ENCODE measurements at places on chromosomes 4 and X.

DNA sequence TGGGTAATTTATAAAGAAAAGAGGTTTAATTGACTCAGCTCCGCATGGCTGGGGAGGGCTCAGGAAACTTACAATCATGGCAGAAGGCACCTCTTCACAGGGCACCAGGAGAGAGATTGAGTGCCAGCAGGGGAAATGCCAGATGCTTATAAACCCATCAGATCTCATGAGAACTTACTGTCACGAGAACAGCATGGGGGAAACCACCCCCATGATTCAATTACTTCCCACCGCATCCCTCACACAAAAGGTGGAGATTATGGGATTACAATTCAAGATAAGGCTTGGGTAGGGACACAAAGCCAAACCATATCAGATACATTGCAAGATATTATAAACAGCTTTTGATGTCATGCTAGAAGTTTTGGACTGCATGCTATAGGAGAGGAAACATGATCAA is 204.3 kb downstream of the VEGFC start:
- no peak for DNase-seq

- DNase-seq = no peak
These were observed 77.1 kb upstream of the RXFP1 start for GRCh38 chr4:158444621-158445020.

- no peak for DNase-seq
These were observed 24.7 kb upstream of the PRPS1 start for GRCh38 chrX:107603429-107604159.

DNA sequence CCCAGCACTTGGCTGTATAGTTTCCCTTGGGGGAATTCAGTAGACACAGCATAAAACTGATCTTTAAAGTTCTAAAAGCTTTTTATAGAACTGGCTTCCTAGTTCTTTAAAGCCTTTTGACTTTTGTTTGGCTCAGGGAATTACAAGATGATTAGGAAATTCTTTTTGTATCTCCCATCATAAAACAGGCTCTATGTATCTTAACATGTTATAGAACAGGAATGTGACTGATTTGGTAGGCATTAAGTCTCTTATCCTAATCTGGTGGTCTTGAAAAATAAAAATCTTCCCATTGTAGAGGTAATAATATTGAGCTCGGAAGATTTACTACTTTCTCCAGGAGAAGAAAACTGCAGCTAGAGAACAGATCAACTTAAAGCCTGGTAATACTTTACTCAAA is 262.7 kb downstream of the KCNIP4 start:
- no peak for DNase-seq

DNA sequence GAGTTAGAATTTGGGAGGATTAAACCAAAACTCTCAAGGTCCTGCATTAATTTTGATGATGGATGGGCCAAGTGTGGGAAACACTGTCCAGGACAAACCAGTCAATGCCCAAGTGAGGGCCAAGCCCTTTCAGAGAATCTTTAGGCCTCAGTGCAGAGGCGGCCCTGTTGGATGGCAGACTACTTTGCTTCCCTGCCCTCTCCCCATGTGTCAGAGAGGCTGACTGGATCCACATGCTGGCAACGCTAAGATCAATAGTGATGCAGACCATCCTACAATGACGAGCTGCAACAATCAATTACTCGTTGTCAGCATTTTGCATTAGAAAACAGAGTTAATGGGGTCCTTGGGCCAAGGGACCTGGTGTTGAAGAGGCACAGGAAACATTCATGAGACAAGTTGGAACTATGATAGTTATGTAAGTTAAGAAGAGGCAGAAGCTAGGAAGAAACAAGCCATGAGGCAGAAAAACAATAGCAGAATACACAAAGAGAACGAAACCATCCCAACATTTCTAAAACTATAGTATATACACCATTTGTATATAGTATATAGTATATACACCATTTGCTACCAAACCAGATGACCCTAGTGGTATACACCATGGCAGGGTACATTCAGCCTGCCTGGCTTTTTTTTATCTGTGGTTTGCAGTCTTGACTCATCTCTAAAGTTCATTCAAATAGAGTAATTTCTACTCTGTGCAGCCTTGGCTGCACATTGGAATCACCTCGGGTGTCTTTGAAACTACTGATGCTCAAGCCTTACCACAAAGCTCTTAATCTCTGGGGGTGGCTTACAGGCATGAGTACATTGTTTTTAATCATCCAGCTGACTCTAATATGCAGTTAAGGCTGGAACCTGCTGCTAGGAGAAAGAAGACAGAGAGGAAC is 147.7 kb upstream of the GYPA start:
- no peak for DNase-seq

DNA sequence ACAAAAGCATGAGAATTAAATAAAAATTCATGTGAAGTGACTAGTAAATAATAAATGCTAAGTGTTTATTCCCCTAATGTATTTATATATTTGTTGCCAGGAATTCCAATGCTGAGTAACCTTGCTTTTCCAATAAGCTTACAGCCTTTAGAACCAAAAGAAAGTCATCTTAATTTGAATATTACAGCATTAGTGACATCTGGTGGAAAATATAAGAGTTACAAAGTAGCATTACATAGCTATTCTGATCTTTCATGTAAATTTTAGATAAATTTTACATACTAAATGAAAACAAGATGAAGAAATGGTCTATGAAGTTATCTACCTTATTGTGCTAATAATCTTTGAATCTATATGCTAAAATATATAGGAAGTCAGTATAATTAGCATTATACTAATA is 10.4 kb downstream of the MAD2L1 start:
- peak; percentile 10 for DNase-seq

DNA sequence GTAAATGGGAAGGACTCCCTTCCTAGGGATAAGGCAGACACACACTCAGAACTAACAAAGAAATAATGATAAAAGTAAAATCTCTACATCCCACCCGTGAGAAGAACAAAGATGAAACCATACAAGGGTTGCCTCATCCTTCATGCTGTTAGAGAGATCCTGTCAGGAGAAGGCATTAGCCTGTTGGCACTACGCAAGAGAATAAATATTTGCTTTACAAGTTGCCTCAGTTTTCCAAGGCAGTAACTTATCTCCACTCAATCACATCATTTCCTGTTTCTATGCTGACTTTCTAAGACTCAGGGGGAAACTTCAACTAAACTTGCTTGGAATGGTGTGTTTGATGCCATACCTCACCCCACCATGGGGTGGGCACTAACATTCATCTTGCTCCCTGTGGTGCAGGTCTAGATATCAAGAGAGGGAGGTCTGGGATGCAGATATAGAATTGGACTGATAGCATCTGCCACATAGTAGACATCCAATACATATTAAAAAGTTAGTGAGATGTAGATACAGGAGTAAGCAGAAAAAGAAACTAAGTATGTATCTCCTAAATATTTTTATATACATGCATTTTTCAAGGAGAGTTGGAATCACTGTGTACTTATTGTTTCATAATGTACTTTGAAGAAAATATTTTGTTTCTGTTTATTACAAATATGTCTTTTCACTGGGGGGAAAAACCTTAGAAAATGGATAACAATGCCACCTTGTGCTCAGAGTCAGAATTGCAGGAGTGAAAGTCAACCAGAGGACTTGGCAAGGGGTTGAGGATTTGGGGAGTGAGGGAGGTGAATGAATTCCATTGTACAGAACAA is 57.2 kb upstream of the BEX4 start:
- DNase-seq = no peak

GRCh38 chr4:183350317-183351071 is 28.3 kb upstream of the CLDN24 start:
- no peak for DNase-seq

- no peak for DNase-seq
These were observed 48.8 kb downstream of the RPS3A start for GRCh38 chr4:151148261-151148660.
